SK-MEL-5 (cell line): ENCODE measurements at places on chromosomes 13 and 19. TPM values are rescaled to one million over a fixed set of nuclear protein-coding genes. Genes with fewer than 3 reads are reported as not detected.

DIAPH3 gene
- total RNA-seq: 5.3 and 5.9 TPM in 2 replicates

IRGC gene
- not detected in 2 replicates for total RNA-seq

VRK3 gene
- 27.3 and 28.7 TPM in 2 replicates for total RNA-seq

S1PR5 gene
- 2.6 and 3.2 TPM in 2 replicates for total RNA-seq

THSD8 gene
- total RNA-seq: 4.7 TPM in 1 of 2 replicates, not detected in the other

ZNF626 gene
- 1.5 and 2.8 TPM in 2 replicates for total RNA-seq

OR1I1 gene
- not detected in 2 replicates for total RNA-seq

COX7A1 gene
- not detected in 2 replicates for total RNA-seq
